Stomach (tissue), 19 donors: ENCODE measurements at places on chromosomes 7 and 10.

DNA sequence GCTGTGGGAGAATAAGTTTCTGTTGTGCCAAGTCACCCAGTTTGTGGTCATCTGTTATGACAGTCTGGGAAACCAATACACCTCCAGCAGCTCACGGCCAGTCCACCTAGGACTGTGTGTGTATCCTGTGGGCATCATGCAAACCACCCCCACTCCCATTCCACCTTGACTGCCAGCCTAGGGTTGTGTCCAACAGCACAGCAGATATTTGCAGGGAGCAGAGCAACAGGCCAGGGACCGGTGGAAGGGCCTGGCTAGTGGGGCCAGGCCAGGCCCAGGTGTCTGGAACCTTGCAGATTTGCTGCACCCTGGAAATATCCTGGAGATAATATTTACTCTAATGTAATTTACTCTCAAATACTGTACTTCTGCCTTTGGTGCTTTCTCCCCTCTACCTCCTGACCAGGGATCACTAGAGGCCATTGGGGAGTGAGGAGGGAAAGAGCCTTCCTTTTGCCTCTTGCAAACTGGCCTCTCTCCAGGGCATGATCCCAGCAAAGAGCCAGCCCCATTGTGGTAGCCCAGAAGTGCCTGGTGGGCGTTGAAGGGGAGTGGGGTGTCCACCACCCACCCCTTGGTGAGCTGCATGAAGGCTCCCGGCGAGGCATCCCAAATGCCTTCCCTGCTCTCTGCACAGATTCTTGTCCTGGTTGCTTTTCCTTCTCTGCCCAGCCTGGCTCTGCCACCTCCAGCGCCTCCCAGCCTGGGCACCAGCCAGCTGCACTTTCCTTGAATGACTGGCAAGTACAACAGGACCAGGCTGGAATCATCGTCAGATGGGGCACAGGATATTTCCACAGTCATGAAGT is 15.2 kb upstream of the TPST1 start:
- H3K36me3 ChIP-seq, result no peaks in the 10 kb centered on the region
- DNase-seq, result no peak
- no peak overlapping the region for H3K27ac ChIP-seq

GRCh38 chr7:90617442-90617841 is 21.3 kb downstream of the CDK14 start:
- no peak for DNase-seq
- peaks cover 3% of the 10 kb centered on the region for H3K4me1 ChIP-seq
- no peaks in the 10 kb centered on the region for H3K36me3 ChIP-seq
- H3K4me3 ChIP-seq, result no peak overlapping the region
- no peaks in the 10 kb centered on the region for H3K27me3 ChIP-seq
- no peak overlapping the region for H3K27ac ChIP-seq

DNA sequence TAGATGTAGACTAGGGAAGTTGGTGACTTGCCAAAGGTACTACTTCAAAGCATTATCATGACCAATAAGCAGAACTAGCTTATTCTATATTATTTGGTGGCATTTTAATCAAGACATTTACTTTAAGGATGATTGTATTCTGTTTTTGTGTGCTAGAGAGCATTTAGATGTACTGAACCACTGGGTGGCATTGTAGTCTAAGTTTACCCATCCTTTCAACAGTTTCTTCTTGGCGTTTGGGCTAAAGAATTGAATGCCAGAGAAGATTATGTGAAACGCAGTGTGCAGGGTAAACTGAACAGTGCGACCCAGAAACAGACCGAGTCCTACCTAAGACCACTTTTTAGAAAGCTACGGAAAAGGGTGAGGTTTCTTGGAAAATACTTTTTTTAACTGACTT is 26.8 kb downstream of the PRPF18 start:
- peak; percentile 77 for DNase-seq
- H3K27me3 ChIP-seq, result no peaks in the 10 kb centered on the region
- no peak overlapping the region for H3K27ac ChIP-seq

- peaks cover 9% of the 10 kb centered on the region for H3K36me3 ChIP-seq
- peaks cover 21% of the 10 kb centered on the region for H3K4me1 ChIP-seq
These were observed 50.8 kb downstream of the FAM53B start for GRCh38 chr10:124693396-124693795.

DNA sequence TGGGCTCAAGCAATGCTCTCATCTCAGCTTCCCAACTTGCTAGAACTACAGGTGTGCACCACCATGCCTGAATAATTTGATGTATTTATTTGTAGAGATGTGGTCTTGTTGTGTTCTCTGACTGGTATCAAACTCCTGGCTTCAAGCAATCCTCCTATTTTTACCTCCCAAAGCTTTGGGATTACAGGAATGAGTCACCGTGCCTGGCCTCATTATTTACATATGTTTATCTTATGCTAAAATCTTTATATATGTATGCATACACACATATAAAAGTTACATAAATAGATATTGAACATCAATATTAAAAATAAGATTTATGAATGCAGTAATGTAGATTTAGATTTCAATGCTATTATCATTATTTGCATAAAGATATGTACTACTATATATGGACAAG is 1634.5 kb upstream of the LRRTM3 start:
- no peaks in the 10 kb centered on the region for H3K27me3 ChIP-seq
- H3K4me1 ChIP-seq, result no peaks in the 10 kb centered on the region
- no peak overlapping the region for H3K27ac ChIP-seq
- H3K36me3 ChIP-seq, result no peaks in the 10 kb centered on the region

GRCh38 chr10:10396601-10397000 is 621.1 kb upstream of the CELF2 start:
- no peak overlapping the region for H3K4me3 ChIP-seq
- no peak for DNase-seq
- H3K4me1 ChIP-seq, result no peaks in the 10 kb centered on the region

- no peaks in the 10 kb centered on the region for H3K27me3 ChIP-seq
- peaks cover 11% of the 10 kb centered on the region for H3K4me1 ChIP-seq
These were observed 5.2 kb downstream of the NMT2 start for GRCh38 chr10:15163253-15163828.

DNA sequence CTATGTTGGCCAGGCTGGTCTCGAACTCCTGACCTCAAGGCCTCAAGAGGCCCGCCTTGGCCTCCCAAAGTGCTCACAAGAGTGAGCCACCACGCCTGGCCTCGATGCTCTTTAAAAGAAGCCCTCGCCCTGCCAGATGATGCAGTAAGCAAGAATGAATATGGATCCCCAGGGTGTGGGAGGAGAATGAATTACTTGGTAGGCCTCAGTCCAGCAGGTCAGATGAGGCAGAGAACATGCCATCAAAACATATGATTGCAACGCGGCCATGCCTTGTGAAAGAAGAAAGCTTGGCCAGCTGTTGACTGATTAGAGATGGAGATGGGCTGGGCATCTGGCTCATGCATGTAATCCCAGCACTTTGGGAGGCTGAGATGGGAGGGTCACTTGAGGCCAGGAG is 68.7 kb downstream of the CAMK1D start:
- peaks cover 20% of the 10 kb centered on the region for H3K4me1 ChIP-seq
- no peak overlapping the region for H3K27ac ChIP-seq

DNA sequence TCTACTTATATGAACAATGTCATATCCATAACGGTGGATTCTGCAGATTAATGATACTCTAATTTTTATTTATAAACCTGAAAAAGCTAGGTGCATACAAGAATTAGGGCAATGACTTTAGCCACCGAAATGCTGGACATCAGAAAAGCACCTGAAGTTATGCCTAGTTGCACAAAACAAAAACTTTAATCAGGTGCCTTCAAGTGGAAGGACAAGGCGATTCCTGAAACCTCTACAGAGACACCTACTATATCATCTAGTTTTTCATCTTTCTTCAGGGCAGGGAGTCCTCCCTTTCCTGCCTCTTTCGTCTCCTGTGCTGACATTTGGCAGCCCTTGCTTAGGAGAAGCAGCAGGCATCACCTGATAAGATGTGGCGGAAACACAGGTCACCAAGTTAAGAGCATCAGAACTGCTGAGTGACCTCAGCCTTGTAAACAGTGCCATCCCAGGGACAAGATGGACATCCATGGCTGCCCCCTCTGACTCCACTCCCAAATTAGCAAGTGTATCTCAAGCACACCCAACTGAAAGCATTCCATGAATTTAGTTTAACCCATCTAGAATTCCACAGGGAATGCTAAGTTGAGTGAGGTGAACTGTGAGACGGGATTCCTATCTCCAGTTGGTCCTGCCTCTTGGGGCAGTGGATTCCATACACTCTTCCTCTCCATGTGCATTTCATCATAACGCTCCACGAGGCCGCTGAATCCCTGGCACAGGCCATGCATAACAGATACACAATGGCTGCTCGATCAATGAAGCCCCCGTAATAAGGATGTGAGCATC is 5.8 kb downstream of the ITPRIP start:
- peak overlapping the region; percentile 79 for H3K27ac ChIP-seq
- H3K4me3 ChIP-seq, result no peak overlapping the region
- DNase-seq, result peak; percentile 17

DNA sequence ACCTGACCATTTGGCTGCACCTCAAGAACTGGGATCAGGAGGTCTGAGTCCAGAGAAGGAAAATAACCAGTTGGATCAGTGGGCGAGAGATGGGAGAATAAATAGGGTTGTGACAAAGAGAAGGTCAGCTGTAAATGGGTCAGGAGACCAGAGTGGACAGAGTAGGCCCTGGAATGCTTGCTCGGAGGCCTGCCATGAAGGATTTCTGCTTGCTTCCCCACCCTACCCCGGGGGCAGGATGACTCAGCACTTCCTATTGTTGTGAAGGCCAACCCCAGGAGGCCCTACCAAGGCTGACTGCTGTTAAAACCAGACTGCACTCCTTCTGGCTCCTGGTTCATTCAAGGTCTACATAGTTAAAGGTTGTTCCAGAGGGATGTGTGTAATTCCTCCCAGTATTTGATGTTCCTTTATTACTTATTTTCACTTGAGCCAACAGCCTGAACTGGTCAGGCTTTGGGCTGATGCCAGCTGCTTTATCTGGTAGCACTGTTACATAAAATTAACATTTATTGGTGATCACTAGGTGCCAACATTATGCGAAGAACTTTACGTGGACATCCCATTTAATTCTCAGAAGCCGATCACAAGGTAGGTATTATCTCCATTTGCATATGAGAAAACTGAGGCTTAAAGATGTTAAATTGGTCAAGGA is 27.3 kb upstream of the IFRD1 start:
- H3K27ac ChIP-seq, result peak overlapping the region; percentile 79
- H3K27me3 ChIP-seq, result no peaks in the 10 kb centered on the region
- H3K4me3 ChIP-seq, result no peak overlapping the region

DNA sequence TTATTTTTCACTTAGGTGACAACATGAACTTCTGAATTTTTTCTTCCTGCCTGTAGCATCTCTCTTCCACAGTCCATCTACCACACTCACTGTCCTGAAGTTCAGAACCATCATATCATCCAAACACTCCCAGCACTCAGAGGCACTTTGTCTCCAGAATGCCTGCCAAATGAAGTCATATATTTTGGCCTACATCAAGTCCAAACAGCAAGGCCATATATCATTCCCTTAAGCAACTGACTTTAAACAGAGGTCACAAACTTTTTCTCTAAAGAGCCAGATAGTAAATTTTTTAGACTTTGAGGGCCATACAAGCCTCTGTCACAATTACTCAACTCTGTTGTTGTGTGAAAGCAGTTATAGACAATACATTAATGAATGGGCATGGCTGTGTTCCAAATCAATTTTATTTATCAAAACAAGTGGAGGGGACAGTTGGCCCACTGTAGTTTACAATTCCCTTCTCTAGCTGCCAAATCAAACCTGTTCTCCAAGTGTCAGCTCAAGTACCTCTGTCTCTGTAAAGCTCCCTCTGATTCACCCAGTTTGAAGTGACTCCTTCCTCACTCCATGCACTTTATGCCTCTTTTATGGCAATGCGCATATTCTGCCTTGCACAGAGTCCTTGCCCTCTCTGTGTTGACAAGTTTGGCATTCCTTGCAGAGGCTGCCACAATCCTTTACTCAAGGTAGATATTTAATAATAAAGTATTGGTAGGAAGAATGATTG is 305.7 kb downstream of the FZD1 start:
- H3K36me3 ChIP-seq, result no peaks in the 10 kb centered on the region
- no peaks in the 10 kb centered on the region for H3K27me3 ChIP-seq
- no peak overlapping the region for H3K4me3 ChIP-seq
- DNase-seq, result no peak
- H3K27ac ChIP-seq, result no peak overlapping the region

DNA sequence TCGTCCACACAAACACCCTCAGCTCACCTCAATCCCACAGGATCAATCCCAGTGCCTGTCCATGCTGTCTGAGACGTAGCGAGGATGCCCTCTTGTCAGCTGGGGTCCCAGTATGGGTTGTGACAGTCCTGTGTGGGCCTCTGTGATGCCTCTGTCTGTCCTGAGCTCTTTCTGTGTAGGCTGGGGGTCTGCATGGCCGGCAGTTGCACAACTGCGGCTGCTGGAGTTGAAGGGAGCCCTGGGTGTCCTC is 12.4 kb downstream of the ANTXRL start:
- H3K4me3 ChIP-seq, result no peak overlapping the region
- H3K36me3 ChIP-seq, result no peaks in the 10 kb centered on the region
- H3K27ac ChIP-seq, result no peak overlapping the region
- DNase-seq, result no peak

GRCh38 chr7:132249256-132249971 is 326.9 kb downstream of the PLXNA4 start:
- peak; percentile 45 for DNase-seq
- no peak overlapping the region for H3K4me3 ChIP-seq
- peak overlapping the region; percentile 64 for H3K27ac ChIP-seq
- no peaks in the 10 kb centered on the region for H3K36me3 ChIP-seq
- peaks cover 38% of the 10 kb centered on the region for H3K4me1 ChIP-seq

GRCh38 chr10:76984559-76985443 is 652.8 kb downstream of the KCNMA1 start:
- no peak overlapping the region for H3K27ac ChIP-seq
- H3K27me3 ChIP-seq, result no peaks in the 10 kb centered on the region
- no peaks in the 10 kb centered on the region for H3K36me3 ChIP-seq
- no peak overlapping the region for H3K4me3 ChIP-seq

DNA sequence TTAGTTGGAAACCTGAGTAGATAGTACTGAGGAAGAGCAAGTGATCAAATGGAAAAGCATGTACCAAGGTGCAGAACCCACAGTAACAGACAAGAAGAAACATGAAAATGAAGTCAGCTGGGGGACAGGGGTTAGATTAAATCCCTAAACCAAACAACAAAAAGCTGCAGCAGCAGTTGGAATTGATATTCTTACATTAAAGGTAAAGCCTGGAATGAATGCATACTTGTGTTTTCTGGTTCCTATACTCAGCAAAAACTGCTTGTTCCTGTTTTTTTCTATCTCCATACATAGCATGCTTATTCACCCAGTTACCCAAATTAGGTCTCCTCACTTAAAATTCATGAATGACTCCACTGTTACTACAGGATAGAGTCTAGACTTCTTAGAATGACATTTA is 92.4 kb downstream of the TPST1 start:
- no peak overlapping the region for H3K4me3 ChIP-seq
- H3K27ac ChIP-seq, result no peak overlapping the region
- peaks cover 8% of the 10 kb centered on the region for H3K4me1 ChIP-seq
- no peaks in the 10 kb centered on the region for H3K27me3 ChIP-seq
- no peaks in the 10 kb centered on the region for H3K36me3 ChIP-seq

DNA sequence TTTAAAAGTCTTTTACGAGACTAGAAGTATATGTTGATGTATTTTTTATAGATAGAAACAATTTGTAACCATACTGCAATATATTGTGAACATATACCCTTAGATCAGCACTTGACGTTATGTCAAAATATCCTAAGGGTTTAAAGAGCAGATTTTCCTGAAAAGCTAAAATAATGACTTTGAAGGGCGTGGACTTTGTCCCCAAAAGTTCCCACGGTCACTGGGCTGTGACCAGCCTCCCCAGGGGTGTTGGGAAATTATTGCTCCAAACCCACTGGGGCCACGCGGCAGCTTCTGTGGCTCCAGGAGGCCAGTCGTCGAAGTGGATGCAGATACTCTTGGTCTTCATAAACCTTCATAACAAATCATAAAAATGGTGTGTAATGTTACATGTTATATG is 29.9 kb downstream of the DNAJB6 start:
- DNase-seq, result no peak
- no peaks in the 10 kb centered on the region for H3K27me3 ChIP-seq
- no peaks in the 10 kb centered on the region for H3K4me1 ChIP-seq
